ENCODE measurements at places on chromosomes 13 and 19. TPM values are rescaled to one million over a fixed set of nuclear protein-coding genes. Genes with fewer than 3 reads are reported as not detected.

- no peak for DNase-seq
These were observed 45.7 kb upstream of the C1QTNF9 start for GRCh38 chr13:24263632-24264031.

TMEM145 gene
- 0.90 TPM for polyA plus RNA-seq

DNA sequence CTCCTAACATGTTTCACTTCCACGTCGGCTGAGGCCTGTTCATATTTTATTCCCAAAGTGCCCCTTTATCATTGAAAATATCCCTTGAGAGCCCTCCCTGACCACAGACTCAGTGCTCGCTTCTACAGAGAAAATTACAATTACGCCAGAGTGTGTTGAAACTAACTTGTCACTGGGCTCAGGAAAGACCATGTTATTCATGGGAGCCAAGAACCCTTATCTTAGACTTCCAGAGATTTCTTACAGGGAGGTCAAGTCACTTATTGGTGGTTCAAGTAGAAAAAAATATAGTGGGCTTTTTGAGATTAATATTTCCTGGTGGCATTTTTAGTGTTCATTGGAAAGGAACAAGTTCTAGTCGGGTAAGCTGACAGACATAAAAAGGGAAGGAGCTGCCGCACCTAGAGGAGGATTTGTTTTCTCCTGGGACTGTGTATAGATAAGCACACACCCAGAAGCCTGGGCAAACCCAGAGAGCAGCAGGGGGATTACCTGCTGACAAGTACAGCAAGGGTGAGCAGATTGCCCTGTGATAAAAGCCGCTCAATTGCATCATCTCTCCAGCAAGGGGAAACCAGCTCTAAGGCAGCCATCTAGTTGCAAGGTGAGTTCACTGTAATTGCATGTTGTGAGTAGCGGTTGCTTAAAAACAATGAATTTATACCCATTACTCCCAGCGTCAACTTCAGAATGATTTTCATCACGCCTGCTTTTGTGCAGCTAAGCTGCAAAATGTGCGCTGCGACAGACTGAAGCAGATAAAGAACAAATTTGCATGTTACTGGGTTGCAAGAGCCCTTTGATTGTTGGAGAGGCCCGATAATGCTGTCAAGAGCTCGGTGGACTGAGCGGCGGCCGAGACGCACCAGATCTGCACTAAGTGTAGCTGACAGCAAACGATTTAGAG is 46.2 kb downstream of the DCT start:
- no peak for DNase-seq

DNA sequence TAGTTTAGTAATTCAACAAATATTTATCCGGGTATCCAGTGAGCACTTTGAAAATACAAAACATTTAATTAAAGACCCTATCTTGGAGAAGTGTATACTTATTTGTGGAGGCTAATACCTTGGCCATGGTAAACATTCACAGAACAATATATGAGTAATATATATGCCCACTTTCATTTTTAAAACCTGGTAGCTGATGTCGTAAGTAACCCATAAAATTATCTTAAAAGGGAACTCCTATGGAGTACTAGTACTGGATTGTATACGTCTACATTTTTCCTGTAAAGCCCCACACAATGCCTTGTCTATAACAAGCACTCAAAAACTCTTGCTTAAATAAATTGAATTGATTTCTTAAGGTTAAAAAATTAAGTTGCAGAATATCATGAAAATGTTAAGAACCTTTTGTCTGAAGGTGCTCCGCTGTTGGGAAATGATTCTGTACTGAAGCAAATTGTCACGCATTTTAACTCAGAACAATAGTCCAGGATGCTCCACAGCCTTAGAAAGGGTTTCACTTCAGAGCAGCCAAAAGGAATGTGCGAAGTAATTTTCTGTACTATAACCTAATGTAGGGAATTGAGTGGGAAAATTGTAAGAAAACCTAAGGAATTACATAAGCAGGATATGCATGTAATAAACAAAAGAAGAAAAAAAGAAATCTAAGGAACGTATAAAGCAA is 58.9 kb upstream of the C1QTNF9 start:
- DNase-seq: no peak

- no peak for DNase-seq
These were observed 66.6 kb upstream of the ZNF527 start for GRCh38 chr19:37304190-37304883.

TNFRSF19 gene
- 46.5 TPM for polyA plus RNA-seq

All from right renal pelvis (tissue), 4 donors.